Stimulated activated naive CD8-positive, alpha-beta T cell treated with anti-CD3 and anti-CD28 coated beads, Interleukin-15, Interleukin-2, amounts not matched to agents 100 U/mL and 50 U/mL, for 24 hours (primary cell): ENCODE measurements at places on chromosomes 6 and 20.
A peak's percentile ranks its signal among the peaks of the same experiment; 100 is the strongest.

DNA sequence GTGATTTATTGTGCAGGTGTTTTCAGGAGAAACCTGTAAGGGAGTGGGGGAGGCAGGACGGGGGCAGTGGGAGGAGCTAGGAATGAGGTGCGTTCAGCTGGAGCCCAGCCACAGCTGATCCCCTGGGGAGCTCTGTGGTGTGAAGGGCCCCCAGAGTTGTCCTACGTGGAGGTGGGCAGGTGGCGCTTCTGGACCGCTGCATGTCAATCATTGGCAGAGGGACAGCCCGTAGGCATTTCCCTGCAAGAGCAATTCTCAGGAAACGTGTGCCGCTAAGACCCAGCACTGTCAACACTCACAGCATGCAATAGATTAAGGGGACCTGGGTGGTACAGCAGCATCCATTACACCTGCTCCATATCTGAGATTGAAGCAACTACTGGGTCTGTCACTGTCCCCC is 88.0 kb downstream of the PRND start:
- DNase-seq: peak; percentile 37

DNA sequence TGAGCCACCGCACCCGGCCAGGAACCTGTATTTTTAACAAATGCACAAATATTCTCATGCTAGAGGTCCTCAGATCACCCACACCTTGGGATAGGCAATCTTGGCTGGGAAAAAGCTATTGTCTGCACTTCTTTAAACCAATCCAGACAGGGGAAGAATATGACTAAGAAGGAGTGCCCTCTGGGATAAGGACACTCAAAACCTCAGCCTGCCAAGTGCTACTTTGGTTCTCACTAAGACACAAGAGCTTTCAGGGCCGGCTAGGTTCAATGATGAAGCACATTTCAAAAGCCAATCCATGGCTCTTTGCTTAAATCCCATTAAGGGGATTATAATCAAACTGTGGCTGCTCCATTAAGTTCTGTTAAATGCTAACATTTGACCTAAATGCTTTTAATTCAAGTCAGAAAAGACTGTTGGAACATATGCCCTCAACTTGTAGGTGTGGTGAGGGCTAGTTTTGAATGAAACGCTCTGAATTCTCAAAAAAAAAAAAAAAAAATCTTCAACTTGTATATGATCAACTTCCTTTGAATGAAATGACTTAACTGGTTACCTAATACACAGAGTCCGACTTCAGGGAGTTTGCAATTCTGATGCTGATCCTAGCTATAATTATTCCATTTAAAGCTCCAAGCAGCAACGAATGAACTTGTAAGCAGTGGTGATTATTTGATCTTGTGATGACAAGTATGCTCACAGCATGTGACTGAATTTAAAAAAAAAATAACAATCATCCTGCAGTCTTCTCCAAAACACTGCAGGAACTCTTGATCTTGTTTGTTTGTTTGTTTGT is 56.6 kb downstream of the SLC23A2 start:
- DNase-seq: no peak

GRCh38 chr6:16494793-16495192 is 256.4 kb downstream of the GMPR start:
- DNase-seq: peak; percentile 33

DNA sequence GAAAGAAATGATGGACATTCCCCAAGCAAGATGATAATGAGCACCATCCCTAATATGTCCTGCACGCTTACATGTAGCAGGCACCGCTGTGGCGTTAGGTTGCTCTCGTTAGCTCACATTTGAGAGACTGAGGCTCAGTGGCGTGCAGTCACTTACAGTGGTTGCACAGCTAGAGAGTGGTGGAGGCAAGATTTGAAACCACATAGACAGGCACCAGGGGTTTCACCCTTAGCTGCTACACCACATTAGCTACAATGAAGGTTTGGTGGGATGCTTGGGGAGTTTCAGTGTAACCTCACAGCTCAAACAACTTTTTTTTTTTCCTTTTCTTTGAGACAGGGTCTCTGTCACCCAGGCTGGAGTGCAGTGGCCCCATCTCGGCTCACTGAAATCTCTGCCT is 3.7 kb downstream of the COX4I2 start:
- DNase-seq: no peak

- no peak for DNase-seq
Observed at GRCh38 chr6:124867121-124867520, 95.1 kb upstream of the RNF217 start.
